Osteoblast (primary cell): ENCODE measurements at places on chromosomes 1 and 21. TPM values are rescaled to one million over a fixed set of nuclear protein-coding genes. Genes with fewer than 3 reads are reported as not detected.

- H3K4me3 ChIP-seq: no peak overlapping the region
- no peak overlapping the region for H3K27ac ChIP-seq
- no peak for DNase-seq
- H3K27me3 ChIP-seq: no peaks in the 10 kb centered on the region
Measured at GRCh38 chr1:91476533-91477217, 24.0 kb upstream of the CDC7 start.

DNA sequence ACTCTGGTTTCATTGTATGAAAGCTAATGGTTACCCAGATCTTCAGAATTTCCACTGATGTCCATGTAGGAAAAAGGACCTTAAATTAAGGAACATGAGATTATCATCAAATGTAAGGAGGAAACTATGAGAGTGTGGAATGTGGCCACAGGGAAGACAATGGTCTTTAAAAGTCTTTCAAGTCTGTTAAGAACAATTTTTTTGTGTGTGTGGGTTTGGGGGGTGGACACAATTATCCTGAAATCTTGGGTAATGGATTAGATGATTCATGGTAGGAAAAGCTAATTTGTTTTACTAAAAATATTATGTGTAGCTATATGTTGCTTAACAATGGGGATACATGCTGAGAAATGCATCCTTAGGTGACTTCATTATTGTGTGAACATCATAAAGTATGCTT, 72.9 kb downstream of the PLA2G4A start:
- no peak for DNase-seq
- H3K36me3 ChIP-seq: no peaks in the 10 kb centered on the region
- H3K4me1 ChIP-seq: peaks cover 2% of the 10 kb centered on the region
- H3K27me3 ChIP-seq: no peaks in the 10 kb centered on the region

DNA sequence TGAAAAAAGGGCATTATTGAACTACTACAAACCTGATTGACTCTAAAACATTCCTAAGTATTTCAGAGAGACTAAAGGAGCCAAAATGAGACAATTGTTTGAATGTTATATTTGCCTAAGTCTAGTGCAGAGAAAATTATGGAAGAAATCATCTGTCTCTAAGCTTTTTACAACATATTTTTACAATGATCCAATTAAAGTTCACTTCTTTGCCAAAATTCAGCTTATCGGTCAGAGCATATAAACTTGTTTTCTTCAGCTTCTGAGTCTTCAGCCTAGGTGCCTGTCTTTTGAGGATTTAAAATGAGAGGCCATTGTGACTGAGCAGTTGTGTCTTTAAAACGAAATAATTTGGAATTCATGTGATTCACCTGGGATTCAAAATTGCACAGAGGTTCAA, 181.2 kb upstream of the SGIP1 start:
- H3K36me3 ChIP-seq: peaks cover 4% of the 10 kb centered on the region
- H3K27ac ChIP-seq: no peak overlapping the region
- H3K4me3 ChIP-seq: no peak overlapping the region

DNA sequence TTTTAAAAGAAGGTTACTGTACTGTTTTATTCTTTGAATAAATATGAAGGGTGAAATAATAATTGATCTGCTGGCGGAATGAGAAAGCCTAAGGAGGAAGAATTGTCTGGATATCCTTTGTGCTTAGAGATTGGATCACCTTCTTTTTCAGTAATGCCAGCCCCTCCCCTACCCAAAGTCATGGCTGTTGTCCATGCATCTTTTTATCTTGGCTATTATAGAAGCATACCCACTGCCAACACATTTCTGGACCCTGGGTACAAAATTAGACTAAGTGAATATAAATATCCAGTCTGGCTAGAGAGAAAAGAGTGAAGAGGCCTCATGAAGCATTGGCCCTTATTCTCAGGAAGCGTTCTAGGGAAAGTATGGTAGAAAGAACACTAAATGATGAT, 28.1 kb downstream of the AK4 start:
- peaks cover 31% of the 10 kb centered on the region for H3K4me1 ChIP-seq
- no peak overlapping the region for H3K27ac ChIP-seq
- no peaks in the 10 kb centered on the region for H3K36me3 ChIP-seq
- peaks cover 3% of the 10 kb centered on the region for H3K27me3 ChIP-seq

DNA sequence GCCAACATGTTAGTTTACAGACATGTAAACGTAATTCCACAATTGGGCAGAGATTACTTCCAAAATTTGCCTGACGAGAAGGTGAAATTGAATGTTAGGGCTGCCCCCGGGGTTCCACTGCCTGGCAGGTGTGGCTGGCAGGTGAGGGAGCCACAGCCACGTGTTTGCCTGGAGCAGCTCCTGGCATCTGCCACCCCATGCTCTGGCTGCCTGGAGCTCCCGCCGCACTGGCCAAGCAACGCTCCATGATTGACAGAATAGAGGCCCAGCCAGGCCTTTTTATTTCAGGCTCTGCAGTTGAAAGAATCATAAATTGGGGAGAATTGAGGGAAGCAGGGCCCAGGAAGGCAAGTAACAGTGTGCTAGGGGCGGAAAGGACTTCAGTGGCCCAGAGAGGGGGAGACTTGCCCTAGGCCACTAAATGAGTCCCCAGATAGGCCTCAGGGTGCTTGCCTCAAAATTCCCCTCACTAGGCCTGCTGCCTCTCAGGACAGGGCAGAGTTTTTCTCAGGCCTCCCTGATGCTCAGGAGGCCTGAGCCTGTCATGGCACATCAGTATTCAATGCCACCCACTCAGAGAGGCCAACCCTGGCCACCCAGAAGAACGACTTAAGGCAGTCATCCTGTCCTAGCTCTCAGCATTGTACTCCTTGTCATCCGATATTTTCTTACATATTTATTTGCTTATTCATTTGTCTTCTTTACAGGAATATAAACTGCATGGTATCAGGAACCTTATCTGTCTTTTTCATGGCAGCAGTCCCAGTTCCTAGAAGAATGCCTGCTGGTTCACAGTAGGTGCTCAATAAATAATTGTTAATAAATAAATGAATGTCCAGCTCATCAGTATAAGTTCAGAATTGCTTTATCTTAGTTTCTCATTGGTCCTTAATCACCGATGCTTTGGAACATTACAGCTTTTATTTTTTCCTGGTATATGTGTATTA, 16.6 kb upstream of the S1PR1 start:
- no peaks in the 10 kb centered on the region for H3K4me1 ChIP-seq
- H3K4me3 ChIP-seq: no peak overlapping the region
- no peaks in the 10 kb centered on the region for H3K27me3 ChIP-seq
- no peak overlapping the region for H3K27ac ChIP-seq
- no peaks in the 10 kb centered on the region for H3K36me3 ChIP-seq

GRCh38 chr21:35491920-35492678, 443.0 kb upstream of the RUNX1 start:
- no peak for DNase-seq
- H3K27ac ChIP-seq: no peak overlapping the region
- no peak overlapping the region for H3K4me3 ChIP-seq
- peaks cover 3% of the 10 kb centered on the region for H3K27me3 ChIP-seq
- H3K36me3 ChIP-seq: no peaks in the 10 kb centered on the region

CYP4X1 gene
- 0.59 and 0.72 TPM in 2 replicates for total RNA-seq

HLX gene
- 7.4 and 9.0 TPM in 2 replicates for total RNA-seq
